ENCODE measurements at places on chromosomes 16 and 17. TPM values are rescaled to one million over a fixed set of nuclear protein-coding genes. Genes with fewer than 3 reads are reported as not detected.
A peak's percentile ranks its signal among the peaks of the same experiment; 100 is the strongest.

GRCh38 chr17:40932608-40933007, 4.8 kb downstream of the KRT23 start:
- DNase-seq = no peak

GRCh38 chr17:73969956-73970355, 233.5 kb upstream of the RPL38 start:
- DNase-seq = peak; percentile 15

DNA sequence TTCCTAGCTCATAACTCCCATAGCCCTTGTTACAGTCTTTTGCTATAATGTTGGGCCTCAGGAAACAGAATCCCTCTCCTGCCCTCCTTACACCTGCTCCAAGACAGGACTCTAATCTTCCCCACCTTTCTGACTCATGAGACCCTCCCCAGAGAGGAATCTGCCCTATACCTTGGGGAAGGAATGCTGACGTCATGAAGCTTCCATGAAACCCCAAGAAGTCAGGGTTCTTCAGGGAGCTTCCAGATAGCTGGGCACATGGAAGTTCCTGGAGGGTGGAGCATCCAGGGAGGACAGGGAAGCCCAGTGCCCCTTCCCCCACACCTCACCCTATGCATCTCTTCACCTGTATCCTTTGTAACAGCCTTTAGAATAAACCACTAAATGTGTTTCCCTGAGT, 285.7 kb downstream of the SOX9 start:
- DNase-seq = no peak

GRCh38 chr17:58334256-58334655, 5.7 kb upstream of the TSPOAP1 start:
- no peak for DNase-seq

DNA sequence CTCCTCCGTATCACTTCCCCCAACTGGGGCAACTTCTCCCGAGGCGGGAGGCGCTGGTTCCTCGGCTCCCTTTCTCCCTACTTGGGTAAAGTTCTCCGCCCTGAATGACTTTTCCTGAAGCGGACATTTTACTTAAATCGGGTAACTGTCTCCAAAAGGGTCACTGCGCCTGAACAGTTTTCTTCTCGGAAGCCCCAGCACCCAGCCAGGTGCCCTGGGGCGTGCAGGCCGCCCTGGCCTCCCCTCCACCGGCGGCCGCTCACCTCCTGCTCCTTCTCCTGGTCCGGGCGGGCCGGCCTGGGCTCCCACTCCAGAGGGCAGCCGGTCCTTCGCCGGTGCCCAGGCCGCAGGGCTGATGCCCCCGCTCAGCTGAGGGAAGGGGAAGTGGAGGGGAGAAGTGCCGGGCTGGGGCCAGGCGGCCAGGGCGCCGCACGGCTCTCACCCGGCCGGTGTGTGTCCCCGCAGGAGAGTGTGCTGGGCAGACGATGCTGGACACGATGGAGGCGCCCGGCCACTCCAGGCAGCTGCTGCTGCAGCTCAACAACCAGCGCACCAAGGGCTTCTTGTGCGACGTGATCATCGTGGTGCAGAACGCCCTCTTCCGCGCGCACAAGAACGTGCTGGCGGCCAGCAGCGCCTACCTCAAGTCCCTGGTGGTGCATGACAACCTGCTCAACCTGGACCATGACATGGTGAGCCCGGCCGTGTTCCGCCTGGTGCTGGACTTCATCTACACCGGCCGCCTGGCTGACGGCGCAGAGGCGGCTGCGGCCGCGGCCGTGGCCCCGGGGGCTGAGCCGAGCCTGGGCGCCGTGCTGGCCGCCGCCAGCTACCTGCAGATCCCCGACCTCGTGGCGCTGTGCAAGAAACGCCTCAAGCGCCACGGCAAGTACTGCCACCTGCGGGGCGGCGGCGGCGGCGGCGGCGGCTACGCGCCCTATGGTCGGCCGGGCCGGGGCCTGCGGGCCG, 1.6 kb downstream of the HIC1 start:
- DNase-seq = no peak

- no peak for DNase-seq
Observed at GRCh38 chr17:39196241-39196807, 1.1 kb downstream of the CACNB1 start.

DNA sequence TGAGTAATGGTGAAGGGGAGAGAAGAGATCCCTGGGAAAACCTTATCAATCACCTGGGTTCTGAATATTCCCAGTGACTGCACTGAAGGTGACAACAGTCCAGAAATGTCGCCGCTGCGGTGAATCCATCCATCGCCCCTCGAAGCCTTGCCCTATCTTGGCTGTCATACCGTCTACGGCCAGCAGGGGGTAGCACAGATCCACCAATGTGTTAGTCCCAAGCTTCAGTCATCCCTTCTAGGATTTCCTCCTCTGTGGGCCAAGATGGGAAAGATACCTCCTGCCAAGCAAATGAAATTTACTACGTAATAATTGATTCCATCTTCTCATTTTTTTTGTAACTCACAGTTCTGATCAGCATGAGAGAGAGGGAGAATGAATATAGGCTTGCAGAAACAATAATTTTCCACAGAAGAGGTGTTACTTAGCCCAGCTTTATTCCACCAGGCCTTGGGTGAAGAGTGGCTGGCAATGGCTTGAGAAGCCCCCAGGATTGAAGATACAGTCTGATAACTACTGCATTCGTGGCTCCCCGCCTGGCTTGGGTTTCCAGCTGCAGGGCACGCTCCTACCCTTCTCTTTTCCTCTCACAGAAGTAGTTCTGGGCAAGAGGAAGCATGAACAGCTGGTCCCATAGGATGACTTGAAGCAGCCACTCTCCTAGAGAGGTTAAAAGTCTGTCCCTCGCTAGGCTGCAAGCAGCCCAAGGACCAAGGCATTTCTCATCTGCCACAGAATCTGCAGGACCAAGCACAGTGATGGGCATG, 2.6 kb upstream of the FMNL1 start:
- peak; percentile 60 for DNase-seq

DNA sequence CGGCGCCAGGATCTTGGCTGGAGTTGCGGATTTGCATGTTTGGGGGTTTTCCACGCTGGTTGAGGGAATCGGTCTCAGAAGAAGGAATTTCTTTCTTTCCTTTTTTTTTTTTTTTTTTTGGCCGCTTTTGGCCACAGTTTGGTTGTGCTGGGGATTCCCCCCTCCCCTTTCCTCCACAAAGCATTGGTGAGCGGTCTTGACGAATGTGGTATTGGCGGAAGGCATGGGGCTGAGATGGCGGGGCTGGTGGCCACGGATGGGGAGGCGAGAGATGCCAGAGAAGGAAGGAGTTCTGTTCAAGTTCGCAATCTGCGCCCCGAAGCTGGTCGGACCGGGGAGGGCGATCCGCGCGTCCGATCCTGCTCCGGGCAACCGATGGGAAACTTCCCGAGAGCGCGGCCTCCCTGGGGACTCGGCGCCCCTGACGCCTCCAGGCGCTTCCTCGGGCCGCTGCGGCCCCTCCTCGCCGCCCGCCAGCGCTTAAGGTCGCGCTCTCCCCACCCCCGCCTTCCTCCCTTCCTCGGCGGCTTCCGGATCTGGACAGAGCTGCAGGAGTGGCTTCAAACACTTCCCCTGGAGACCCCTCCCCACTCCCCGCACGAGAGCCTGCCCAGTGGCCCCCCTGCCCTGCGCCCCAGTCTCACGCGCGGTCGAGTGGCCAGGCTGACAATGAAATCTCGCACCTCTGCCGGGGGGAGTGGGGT, 43.2 kb downstream of the RAI1 start:
- DNase-seq = peak; percentile 64

The CD300E gene
- polyA plus RNA-seq = 0.37 TPM

GRCh38 chr17:59437791-59438281, 106.4 kb downstream of the YPEL2 start:
- no peak for DNase-seq

The SHISA6 gene
- polyA plus RNA-seq = 0.28 TPM

GRCh38 chr17:17443173-17443572, 33.6 kb upstream of the MED9 start:
- DNase-seq = no peak

DNA sequence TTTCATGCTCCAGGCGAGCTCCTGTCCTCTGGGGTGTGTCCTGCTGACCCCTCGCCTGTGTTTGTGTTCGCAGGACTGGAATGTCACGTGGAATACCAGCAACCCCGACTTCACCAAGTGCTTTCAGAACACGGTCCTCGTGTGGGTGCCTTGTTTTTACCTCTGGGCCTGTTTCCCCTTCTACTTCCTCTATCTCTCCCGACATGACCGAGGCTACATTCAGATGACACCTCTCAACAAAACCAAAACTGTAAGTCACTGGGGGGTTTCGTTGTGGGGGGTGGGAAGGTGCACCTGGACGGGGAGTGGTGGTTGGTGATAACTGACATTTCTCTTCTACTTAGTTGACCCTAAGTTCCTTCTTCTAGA, 58.3 kb downstream of the ABCC1 start:
- DNase-seq = no peak

DNA sequence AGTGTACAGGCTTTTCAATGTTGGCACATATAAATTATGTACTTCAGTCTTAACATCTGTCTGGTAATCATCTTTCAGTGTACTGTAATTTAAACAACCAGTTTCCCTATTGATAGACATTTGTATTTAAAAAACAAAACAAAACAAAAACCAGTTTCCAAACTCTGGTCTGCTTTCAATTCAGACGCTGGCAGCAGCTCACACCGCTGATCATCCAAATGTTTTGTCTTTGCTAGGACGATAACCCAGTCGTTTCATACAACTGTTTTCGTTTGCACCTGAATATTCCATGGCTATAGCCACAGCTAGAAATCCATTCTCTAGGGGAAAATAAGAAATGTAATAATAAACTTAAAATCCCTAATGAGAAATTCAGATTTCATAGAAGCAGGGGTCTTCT, 47.8 kb downstream of the RBFOX1 start:
- no peak for DNase-seq

GRCh38 chr17:49021768-49022103, 24.6 kb downstream of the IGF2BP1 start:
- no peak for DNase-seq

- DNase-seq = no peak
Observed at GRCh38 chr17:78724999-78725398, 57.1 kb downstream of the CYTH1 start.

DNA sequence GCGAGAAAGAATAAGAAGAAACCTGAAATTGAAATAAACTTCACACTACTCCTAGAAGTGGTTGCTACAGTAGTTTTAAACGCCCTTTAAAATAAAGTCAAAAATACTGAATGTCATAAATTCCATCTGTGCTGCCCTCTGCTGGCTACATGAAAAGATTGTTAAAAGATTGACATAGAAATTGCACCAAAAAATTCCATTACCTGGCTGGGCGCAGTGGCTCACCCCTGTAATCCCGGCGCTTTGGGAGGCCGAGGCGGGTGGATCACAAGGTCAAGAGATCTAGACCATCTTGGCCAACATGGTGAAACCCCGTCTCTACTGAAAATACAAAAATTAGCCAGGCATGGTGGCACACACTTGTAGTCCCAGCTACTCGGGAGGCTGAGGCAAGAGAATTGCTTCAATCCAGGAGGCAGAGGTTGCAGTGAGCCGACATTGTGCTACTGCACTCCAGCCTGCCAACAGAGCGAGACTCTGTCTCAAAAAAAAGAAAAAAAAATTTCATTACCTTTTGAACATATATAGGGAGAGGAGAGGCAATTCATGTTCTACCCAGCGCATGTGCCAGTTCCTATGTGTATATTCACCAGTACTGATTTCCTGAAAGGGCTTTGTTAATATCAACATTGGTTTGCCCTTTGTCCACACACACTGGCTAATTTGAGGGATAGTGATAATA, 36.5 kb downstream of the CYTH1 start:
- no peak for DNase-seq

DNA sequence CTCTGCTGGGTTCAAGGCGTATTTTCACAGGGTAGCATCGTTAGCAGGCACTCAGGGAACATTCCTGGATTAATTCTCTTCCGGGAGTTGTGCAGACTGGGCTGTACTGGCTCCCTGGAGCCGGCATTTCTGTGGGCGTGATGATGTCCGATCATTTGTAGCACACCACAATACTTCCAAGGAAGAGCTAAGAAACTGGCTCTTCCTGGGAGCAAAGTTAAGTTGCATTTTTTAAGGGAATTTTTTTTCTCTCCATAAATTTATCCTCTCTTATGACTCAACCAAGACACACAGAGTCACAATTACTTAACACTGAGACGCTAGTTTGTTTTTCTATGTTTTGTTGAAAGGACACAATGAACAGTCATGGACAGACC, 211.6 kb upstream of the FOXF1 start:
- no peak for DNase-seq

- DNase-seq = no peak
Observed at GRCh38 chr16:4190086-4190485, 51.8 kb downstream of the SRL start.

DNA sequence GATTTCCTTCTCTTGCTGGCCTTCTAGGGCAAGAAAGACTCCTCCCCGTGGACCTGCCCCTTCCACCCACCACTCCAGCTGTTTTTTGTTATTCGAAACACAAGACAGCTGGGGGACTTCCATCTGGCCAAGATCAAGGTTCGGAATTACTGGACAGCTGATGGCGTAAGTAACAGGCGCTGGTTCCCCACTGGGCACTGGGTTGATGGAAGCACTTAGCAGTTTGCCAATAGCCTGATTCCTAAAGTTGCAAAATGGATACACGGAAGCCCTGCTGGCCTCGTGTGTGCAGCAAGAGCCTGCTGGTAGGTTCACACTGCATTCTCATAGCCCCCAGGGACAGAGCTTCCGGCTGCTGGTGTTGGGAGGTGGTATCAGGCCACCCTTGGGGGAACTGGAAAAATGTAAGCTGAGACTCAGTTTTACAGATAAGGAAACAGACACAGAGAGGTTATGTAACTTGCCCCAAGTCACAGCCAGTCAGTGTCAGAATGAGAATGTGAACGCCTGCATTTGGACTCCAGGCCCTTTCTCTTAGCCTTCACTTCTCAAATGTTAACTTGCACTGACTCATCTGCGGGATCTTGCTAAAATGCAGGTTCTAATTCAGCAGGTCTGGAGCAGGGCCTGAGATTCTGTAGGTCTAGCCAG, 171.7 kb downstream of the KATNIP start:
- DNase-seq = peak; percentile 90

GRCh38 chr16:27174007-27174406, 29.3 kb upstream of the KDM8 start:
- DNase-seq = no peak

The CCL5 gene
- polyA plus RNA-seq = 2.7 TPM

The FBXW10 gene
- 1.0 TPM for polyA plus RNA-seq

The BCO1 gene
- polyA plus RNA-seq = 0.47 TPM

The PRM3 gene
- not detected for polyA plus RNA-seq

GRCh38 chr16:72612718-72613117, 435.2 kb downstream of the ZFHX3 start:
- DNase-seq = no peak

The ABI3 gene
- polyA plus RNA-seq = 7.9 TPM

- DNase-seq = no peak
Observed at GRCh38 chr17:12024327-12024726, 3.6 kb downstream of the MAP2K4 start.

The PITPNM3 gene
- polyA plus RNA-seq = 4.1 TPM
